Endodermal cell (in vitro differentiated cells): ENCODE measurements at places on chromosomes 16 and 17.

- H3K27me3 ChIP-seq = no peaks in the 10 kb centered on the region
- H3K4me3 ChIP-seq = no peak overlapping the region
Measured at GRCh38 chr17:21242026-21242697, 11.0 kb downstream of the NATD1 start.

GRCh38 chr17:77679589-77679988, 278.9 kb upstream of the TNRC6C start:
- H3K27ac ChIP-seq = no peak overlapping the region
- H3K36me3 ChIP-seq = no peaks in the 10 kb centered on the region
- no peaks in the 10 kb centered on the region for H3K27me3 ChIP-seq
- H3K4me3 ChIP-seq = no peak overlapping the region
- peak; percentile 27 for DNase-seq

GRCh38 chr17:71667661-71668060, 453.2 kb upstream of the SOX9 start:
- no peak overlapping the region for H3K27ac ChIP-seq
- H3K4me3 ChIP-seq = no peak overlapping the region
- no peaks in the 10 kb centered on the region for H3K27me3 ChIP-seq
- no peaks in the 10 kb centered on the region for H3K4me1 ChIP-seq
- DNase-seq = no peak
- no peaks in the 10 kb centered on the region for H3K36me3 ChIP-seq

DNA sequence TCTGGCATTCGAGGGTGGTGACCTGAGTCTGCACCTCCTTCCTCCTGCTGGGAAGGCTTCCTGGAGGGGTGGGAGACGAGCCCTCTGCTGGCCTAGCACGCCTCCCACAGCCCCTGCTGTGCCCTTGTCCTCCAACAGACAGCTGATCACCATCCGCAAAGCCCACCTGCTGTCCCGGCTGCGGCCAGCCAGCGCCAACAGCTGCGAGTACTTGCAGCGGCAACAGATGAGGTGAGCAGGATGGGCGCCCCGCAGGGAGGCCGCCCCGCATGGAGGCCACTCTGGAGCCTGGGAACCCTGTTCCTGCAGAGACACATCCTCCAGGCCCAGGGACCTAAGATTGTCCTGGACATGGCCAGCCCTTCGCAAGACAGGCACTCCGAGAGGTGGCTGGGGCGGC, 21.6 kb downstream of the UBALD1 start:
- no peak overlapping the region for H3K4me3 ChIP-seq
- DNase-seq = peak; percentile 92
- no peaks in the 10 kb centered on the region for H3K36me3 ChIP-seq
- no peaks in the 10 kb centered on the region for H3K27me3 ChIP-seq
- H3K4me1 ChIP-seq = peaks cover 5% of the 10 kb centered on the region
- no peak overlapping the region for H3K27ac ChIP-seq

GRCh38 chr16:68206245-68206644, 29.7 kb downstream of the ESRP2 start:
- no peak overlapping the region for H3K4me3 ChIP-seq
- H3K27ac ChIP-seq = no peak overlapping the region
- H3K27me3 ChIP-seq = no peaks in the 10 kb centered on the region

DNA sequence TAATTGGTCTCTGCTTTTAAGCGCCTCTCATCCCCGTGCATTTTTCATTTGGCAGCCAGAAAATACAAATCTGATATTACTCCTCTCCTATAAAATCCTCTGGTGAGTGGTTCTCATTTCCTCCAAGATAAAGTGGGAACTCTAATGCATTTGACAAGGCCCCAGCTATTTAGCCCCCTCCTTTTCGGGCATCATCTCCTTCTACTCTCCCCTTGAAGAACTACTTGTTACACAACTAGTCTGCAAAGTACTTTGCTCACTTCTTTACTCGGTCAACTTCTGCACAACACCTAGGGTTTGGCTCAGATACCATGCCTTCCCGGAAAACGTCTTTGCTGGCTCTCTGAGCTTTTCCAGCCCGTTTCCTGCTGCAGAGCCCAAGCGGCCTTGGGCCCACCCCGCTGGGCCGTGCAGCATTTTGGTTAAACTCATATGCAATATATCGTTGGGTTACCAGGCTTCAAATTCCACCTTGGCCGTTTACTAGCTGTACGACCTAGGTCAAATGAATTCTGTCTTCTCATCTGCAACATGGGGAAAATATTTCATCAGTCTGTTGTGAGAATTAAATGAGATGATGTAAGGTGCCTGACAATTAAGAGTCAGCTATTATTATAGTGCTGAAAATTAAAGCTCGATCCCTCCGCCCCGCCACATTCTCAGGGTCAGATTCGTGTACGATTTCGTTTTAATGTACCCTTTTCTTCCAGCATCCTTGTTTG, 883 bp upstream of the TAF15 start:
- peak overlapping the region; percentile 82 for H3K27ac ChIP-seq
- peak; percentile 56 for DNase-seq
- H3K27me3 ChIP-seq = no peaks in the 10 kb centered on the region
- peak overlapping the region; percentile 100 for H3K4me3 ChIP-seq
- no peaks in the 10 kb centered on the region for H3K4me1 ChIP-seq
- H3K36me3 ChIP-seq = peaks cover 20% of the 10 kb centered on the region

DNA sequence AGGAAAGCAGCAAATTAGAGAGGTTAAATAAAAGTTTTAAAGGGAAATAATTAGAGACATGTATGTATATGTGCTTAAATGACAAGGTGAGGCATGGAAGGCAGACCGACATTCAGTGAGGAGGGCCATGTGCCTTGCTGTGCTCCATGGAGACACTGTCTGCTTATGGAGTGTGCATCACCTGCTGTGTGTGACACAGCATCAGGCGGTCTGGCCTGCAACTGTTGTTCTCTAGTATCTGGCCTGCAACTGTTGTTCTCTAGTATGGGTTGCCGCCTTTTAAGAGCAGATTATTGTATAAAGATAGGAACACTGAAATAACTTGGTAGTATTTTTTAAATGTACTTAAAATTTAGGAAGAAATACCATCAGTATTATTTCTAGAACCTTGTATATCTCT, 225.1 kb downstream of the LGALS9B start:
- no peak overlapping the region for H3K27ac ChIP-seq
- peaks cover 13% of the 10 kb centered on the region for H3K36me3 ChIP-seq
- no peak for DNase-seq

DNA sequence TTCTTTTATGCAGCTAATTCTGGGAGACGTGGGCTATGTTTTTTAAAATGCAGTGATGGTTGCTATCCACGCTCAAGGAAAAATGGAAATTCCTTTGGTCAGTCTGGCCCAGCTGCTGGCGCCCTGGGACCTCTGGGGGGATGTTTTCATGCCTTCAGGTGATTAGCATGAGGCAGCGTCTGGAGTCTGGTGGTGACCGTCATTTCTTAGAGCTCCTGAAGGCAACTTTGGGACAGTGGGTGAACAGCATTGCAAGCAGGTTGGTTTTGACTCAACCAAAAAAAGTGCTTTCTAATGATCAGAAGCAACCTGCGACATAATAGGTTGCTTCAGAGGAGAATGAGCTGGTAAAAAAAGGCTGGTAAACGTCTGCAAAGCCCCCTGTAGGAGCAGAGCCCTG, 82.3 kb downstream of the RPA1 start:
- no peak overlapping the region for H3K4me3 ChIP-seq
- H3K27me3 ChIP-seq = peaks cover 38% of the 10 kb centered on the region
- DNase-seq = no peak
- H3K27ac ChIP-seq = no peak overlapping the region

DNA sequence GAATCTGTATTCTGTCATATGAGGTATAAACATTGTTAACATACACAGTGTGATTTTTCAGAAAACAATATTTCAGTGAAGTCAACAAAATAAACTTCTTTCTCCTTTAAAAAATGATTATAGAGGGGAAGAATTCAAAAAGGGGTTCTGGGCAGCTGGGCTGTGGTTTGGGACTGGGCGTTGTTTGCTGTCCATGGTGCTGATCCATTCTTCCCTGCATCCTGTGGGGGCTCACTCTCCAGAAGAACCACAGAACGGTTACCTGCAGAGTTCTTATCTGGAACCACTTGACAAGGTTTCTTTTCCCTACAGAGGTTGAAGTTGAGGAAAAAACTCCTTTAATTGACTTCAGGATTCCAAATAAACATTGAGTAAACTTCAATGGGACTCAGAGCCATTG, 1091.0 kb downstream of the CDH8 start:
- no peak overlapping the region for H3K27ac ChIP-seq
- DNase-seq = peak; percentile 90
- no peak overlapping the region for H3K4me3 ChIP-seq
- no peaks in the 10 kb centered on the region for H3K36me3 ChIP-seq
- H3K27me3 ChIP-seq = no peaks in the 10 kb centered on the region
